ENCODE measurements at places on chromosomes 4 and X. TPM values are rescaled to one million over a fixed set of nuclear protein-coding genes. Genes with fewer than 3 reads are reported as not detected.

GRCh38 chrX:23803931-23804381, 21.0 kb downstream of the SAT1 start:
- DNase-seq, result peak; percentile 83

DNA sequence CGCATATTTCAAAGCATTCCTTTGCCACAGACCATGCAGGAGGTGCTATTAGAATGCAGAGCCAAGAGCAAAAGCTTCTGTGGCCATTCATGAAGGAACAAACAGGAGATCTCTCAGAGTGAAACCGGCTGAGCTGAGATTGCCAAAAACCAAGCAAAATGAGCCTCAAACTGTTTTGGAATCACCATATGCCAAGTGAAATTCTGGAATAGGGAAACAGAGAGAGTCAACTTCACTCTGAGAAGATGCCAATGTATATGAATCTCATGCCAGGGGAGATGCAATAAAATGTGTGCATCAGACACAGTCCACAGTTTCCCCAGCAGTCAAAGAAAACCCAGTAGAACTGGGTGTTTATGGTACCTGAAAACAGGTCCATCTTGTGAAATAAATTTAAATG, 42.3 kb downstream of the SRPX start:
- DNase-seq, result no peak

DNA sequence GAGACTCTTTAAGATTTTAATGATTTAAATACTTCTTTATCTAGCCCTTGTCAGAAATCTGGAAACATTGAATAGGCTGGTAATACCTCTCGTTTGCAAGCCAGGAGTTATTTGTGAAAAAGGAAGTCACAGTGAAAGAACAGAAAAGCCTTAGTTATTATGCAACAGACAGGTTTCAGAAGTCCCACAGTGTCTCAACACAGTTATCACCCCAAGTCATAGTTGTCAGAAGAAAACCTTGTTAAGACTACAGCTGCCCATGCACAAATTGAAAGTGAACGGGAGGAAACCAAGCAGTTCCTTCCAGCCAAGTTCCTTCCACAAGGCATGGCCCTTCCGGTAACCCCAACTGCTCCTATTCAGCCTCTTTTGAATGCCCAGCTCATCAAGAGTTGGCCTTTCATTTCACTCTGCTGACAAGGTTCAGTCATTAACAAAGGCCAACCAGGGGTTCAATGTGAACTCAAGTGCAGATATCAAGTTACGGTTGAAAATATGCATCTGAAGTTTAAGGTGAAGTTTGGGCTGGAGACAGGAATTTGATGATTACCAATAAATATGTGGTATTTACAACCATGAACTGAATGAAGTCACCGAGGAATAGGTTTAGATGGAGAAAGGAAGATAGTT, 15.6 kb downstream of the ALPK1 start:
- no peak for DNase-seq

GRCh38 chrX:96835660-96836289, 47.9 kb upstream of the RPA4 start:
- DNase-seq, result no peak

The REELD1 gene
- total RNA-seq, result not detected

The PFKFB1 gene
- total RNA-seq, result 0.22 TPM
